ENCODE measurements at places on chromosomes 6 and 20.

- peak; percentile 77 for DNase-seq
Observed at GRCh38 chr6:119620846-119621555, 271.4 kb upstream of the MAN1A1 start.

DNA sequence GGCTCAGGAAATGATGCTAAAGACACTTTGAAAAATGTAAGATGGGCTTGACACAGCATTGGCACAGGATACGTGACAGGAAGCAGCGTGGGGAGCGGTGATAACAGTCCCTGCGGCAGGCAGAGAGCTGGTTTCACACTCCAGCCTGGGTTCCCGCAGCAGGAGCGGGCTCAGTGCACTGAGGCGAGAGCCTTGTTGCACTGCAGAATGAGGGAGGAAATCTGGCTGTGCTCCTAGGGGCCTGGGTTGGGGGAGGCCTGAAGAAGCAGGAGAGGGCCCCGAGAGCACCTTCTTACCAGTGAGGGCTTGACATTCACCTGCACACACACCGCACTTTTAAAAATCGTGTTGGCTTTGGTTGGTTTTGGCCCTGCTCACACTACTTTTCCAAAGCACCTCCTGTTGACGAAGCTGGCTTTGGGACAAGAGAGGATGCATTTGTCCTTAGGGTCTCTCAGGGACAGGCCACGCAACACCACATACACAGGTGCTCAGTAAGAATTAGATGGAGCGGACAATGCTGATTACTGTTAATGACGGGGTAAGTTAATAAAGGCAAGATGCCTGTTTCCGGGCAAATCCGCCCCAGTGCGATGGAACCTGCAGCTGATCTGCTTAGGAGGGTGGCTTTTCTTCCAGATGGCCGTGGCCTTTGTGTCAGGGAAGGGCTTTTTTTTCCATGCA is 49.4 kb upstream of the ARMC2 start:
- peak; percentile 7 for DNase-seq

DNA sequence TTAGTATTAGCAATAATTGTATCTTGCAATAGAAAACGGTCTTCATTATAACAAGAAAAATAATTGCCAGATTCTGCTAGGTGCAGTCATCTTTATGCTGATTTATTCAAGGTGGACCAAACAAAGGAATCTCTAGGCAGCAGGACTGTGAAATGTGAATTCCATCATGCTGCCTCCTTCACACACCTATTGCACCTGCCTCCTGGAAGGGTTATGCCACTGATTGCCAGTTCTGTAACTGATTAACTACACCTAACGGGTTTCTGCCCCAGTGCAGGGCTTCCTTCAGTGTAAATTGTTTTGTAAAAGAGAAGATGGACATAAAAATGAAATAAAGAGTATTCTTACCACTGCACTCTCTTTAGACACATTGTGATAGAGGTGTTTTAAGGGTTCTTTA is 96.1 kb downstream of the FOXO3 start:
- no peak for DNase-seq

GRCh38 chr20:59574308-59574707 is 30.0 kb upstream of the PHACTR3 start:
- no peak for DNase-seq

GRCh38 chr6:113696960-113697359 is 160.2 kb upstream of the MARCKS start:
- DNase-seq: no peak

- DNase-seq: no peak
Observed at GRCh38 chr6:31730631-31731086, 1.6 kb upstream of the DDAH2 start.

DNA sequence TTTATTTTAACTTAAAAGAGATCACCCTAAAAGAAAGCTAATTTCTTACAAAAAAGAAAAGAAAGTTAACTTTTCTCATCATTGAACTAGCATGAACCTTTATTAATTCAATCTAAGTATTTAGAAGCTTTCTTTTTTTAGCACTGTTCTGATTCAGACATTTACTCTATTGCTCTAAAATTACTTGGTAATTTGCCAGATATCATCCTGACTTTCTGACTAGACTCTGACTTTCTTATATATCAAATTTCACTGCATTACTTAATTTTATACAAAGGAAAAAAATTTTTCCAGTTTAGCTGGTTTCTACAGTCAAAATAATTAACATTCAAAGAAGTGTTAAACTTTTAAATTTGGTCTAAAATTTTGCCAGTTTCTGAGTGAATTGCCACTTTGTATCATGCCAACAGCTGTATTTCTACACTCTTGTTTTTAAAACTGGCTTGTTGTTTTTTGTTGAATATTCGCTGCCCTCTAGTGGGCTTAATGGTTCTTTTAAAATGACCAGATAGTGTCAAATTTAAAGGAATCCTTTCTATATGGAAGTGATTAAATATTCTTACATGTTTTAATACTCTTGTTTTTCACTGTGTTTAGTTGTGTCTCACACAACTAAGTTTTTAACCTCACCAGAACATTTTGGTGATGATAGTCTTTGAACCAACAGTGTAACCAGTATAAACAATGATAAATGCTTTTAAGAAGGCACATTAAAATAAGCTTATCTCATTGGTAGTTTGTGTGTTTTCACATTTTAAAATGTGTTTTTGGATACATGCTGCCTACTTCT is 102.0 kb downstream of the POPDC3 start:
- peak; percentile 15 for DNase-seq

DNA sequence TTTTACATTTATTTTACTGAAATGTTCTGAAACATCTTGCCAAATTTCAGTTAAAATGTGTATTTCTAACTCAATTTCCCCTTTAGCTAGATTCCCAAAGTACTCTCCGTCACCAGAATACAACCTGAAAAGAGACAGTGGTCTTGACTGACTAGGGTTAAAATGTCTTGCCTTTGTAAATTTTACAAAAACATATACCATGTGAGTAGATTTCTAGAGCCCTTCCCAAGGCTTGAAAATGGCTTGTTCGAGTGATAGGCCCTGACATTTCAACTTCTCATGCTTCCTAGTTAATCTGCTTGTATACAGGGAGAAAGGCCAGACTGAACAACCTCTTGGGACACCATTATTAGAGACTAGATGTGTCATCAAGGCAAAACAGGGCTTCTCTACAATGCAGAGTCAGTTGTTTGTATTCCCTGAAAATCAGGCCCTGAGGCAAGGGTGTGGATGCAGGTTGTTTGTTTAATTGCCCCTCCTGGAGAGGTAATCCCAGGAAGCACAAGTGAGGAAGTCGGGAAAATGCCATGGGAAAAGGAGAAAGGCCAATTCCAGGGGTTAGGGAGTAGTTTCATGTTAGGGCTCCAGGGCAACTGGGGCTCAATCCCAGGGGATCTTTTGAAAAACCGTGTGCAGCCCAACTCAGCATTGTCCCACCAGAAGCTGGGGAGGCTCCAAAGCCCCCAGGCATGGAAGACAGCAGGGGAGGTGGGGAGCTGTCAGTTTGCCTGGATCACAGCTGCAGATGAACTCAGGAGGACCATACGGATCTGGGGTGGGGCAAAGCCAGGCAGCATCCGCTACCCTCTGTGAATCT is 11.6 kb upstream of the TFB1M start:
- DNase-seq: no peak

DNA sequence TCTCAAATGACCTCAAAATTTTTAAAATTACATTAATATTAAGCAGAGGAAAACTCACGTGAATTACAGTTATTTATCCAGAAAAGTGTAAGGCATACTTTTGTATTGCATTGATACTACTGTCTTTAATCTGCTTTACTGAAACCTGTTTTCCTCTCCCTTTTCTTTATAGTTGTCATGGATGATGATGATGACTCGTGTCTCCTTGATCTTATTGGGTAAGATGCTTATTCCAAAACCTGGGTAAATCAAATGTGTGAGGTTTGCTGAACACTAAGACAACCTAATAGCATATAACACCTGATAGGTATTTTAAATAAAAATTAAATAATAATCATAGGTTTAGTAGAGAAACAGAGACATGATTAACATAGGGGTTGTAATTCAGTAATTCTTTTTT is 40.0 kb downstream of the BICRAL start:
- DNase-seq: no peak

- DNase-seq: no peak
Observed at GRCh38 chr6:26597389-26597766, 625 bp downstream of the ABT1 start.

DNA sequence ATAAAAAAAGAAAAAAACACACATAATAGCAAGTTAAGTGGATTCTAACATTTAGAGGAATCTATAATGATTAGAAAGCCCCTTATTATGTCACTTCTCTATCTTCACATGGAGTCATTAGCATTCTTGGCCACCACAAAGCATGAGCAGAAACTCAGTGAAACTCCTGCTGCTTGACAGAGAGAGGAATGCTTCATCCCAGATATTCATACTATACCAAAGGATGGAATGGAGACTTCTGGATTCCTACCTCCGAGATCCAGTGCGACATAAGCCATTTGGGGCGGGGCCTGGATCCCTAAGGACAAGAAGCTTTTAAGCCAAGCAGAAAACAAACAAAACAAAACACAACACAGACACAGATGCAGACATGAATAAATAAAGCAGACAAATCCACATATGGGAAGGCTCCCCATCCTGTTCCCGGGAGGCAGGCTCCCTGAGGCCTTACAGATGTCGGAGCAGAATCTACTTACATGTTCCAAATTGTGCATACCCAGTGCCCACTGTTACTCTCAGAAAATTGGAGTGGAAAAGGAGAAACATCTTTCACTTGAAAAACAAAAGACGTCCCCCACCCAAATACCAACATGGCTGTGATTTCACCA is 727.3 kb downstream of the MAFB start:
- DNase-seq: no peak

DNA sequence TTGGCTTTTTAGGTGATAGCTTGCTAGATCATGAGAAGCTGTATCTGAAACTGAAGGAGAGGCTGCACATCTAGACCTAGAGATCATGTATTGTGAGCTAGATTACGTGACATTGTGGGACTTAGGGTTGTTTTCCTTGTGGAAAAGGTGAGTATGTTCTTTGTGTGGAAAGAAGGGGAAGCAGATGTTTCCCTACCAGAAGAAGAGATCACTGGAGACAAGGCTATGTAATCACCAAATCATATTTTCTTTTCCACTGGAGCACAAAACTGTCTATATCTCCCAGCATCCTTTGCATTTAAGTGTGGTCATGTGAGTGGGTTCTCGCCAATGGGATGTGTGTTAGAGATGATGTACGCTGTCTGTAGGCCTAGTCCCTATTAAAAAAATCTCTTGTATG is 7.0 kb upstream of the EPB41L2 start:
- no peak for DNase-seq

GRCh38 chr20:635893-636338 is 17.1 kb downstream of the SRXN1 start:
- no peak for DNase-seq

DNA sequence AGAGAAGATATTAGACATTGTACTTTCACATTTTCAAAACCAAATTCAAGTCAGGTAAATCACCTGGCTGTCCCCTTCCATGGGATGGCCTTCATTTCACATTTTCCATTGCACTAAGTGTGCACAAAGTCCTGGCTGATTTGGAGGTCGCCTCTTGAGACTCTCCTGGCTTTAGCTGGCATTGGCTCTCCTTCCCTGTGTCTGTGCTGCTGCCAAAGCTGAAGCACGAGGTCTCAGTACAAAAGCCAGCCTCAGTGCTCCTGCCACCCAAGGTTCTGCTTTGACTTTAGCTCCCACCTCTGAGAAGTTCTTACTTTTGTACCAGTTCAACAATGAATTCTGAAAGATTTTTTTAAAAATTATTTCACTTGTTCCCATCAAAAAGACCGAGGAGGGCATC is 289.2 kb upstream of the CNR1 start:
- no peak for DNase-seq
